Right hindlimb (tissue), 1 donor: ENCODE measurements at places on chromosomes 16 and 17.
A peak's percentile ranks its signal among the peaks of the same experiment; 100 is the strongest.

DNA sequence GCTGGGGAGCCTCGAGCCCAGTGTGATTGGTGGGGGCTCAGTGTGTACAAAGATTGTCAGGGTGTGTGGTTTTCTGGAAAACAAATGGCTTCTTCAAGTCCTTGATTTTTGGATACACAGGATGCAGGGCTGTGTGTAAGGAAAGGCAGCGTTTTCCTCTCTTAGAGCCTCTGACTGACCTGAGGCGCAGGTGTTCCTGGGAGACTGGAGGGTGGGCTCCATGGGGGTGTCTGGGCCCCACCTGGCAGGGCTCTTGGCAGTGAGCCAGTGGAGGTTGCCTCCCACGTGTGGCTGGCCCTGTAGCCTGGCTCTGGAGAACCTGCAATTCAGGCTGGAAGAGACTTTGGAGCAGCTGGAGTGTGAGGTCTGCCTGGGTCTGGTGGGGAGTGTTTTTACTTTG is 5.0 kb downstream of the FOXK2 start:
- no peak for DNase-seq

DNA sequence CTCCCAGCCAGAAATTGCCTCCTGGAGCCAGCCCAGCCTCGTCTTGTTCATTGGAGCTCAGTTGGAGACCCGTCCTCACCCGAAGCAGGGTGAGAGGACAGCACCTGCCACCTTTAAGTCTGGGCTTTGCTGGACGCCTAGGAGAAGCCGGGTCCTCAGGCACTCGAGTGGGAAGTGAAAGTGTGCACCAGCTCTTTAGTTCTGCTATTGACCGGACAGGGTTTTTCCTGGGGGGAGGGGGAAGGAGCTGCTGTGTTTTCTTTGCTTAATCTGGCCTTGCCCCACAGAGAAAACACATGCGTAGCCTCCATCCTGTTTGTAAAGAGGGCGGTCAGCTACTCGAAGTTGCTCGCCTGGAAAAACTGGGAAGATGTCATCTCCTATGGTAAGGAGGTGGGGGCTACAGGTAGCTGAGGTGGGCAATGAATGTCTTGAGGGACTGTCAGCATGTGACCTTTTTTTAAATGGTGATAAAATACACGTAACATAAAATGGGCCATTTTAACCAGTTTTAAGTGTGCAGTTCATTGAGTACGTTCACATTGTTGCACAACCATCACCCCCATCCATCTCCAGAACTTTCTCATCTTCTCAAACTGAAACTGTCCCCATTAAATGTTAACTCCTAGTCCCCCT is 34.4 kb downstream of the CMIP start:
- peak; percentile 45 for DNase-seq

DNA sequence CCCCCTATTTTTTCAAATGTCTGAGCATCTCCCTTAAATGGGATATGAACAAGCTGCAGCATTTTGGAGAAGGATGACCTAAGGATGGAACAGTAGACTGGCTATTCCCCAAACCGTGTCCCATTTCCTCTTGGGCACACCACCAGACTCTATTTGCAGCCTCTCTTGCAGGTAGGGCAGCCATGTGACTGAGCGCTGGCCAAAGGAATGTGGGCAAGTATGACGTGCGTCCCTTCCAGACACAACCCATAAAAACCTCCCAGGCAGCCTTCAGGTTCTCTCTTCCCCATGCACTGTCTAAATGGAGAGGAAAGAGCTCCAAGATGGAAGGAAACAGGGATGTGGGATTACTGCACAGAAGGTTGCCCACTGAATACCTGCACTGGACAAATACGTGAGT is 149.7 kb downstream of the CCT6B start:
- no peak for DNase-seq

DNA sequence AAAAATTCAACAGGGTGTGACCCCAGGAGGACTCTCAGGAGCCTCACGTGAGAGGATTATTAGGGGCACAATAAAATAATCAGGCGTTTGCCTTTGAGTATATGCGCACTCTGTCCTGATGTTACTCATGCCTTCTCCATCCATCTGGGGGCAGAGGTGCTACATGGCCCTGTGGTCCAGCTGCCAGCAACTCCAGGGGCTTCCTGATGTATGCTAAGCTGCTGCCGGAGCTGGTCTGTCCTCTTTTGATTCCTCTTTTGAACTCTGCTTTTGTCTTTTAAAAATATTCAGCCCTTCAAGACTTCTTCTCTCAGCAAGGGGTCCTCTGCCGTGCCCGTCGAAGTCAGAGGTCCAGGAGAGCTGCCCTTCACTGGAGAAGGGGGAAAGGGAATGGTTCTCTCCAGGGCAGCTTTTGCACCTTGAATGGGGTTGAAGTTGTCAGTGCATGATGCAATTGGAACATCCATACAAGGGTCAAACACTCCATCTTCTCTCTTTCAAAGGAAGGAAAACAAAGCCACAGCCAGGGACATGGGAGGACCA is 431.4 kb downstream of the SHISA9 start:
- DNase-seq = no peak

DNA sequence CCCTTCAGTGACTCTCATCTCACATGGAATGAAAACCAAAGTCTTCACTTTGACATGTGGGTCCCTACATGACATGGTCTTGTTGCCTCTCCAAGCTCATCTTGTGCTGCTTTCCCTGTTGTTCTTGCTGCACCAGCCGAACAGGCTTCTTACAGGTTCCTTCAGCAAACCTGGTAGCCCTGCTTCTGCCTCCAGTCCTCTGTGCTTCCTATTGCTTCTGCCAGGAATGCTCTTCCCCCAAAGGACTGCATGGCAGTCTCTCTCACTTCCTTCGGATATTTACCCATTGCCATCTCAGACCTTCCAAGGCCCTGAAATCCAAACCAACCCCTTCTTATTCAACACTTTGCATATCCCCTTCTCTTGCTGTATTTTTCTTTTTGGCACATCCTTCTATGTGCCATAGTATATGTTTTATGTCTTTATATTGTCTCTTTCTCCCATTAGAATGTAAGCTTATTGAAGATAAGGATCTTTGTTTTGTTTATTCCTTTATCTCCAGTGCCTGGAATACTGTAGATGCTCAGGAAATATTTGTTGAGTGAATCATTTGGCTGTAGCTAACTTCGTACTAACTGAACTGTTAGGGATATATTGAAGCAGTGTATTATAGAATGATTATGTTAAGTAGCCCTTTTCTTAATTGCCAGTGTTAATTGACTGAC is 57.9 kb upstream of the SLC12A3 start:
- DNase-seq = no peak

GRCh38 chr16:14187517-14188338 is 116.6 kb downstream of the MRTFB start:
- no peak for DNase-seq

DNA sequence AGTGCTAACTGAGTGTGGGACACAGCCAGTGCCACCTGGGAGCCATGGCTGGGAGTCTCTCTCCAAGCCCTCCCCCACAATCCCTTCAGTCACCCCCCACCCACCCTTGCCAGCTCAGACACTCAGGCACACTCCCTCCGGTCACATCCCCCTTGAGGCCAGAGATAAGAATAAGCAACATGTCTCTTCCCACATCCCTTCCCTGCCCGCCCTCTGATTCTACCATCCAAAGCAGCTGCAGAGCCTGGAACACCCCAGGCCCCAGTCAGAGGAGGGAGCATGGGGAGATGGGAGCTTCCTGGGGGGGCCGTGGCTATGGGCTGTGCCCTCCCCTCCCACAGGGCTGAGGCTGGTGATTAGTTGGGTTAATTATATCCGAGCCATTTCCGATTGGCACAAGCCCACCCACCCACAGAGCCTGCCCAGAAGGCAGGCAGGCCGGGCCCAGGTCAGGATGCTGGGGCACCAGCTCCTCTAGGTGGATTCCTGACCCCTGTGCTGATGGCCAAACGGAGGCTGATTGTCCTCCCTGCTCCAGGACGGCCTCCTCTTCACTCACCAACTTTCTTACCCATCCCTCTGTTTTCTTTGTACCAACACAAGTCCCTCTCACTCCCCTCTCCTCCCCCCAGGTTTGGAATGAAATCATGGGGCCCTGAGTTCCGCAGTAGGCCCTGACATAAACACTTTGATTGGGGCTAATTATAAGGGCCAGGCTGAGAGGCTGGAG is 28.6 kb upstream of the MEIOC start:
- DNase-seq = no peak

DNA sequence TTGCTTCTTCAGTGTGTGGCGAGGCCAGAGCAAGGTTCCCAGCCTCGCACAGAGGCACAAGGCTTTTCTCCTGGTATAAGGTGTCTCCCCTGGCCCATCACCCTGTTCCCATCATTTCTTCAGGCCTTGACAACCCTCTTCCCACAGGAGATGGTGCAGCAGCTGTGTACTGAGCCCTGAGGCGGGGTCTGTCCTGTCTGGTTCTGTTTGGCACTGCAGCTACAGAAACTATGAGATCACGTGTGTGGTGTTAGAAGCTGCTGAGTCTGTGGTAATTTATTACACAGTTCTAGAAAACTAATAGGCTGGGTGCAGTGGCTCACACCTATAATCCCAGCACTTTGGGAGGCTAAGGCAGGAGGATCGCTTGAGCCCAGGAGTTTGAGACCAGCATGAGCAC is 7.2 kb downstream of the PLA2G15 start:
- no peak for DNase-seq

DNA sequence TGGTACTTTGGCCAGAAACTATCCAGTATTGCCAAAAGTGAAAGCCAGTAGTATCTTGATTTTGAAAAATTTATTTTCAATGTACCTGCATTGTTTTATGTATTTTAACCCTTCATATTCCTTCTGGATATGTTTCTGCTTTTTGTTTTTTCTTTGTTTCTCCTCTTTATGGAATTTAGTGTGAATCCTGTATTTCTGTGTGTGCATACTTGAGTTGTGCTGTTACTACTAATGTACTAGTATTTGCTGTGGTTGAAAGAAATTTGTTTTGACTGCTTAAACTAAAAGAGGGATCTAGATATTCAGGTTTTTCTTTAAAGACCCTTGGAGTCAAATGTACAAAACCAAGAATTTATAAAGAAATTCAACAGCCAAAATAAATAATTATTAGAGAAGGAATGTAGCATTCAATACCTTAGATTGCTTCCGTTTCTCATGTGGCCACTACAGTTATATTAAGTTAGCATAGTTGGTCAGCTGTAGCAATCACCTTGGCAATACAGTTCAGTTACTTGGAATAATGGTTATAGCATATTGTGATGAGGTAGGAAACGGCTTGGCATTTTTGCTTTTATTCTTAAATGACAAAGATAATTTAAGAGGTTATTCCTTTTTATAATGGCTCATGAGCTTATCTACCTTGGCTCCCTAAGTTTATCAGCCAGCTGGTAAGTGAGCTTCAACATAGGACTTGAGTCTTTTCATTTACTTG is 4.9 kb downstream of the PHKB start:
- no peak for DNase-seq

GRCh38 chr17:20281860-20282259 is 185.5 kb downstream of the LGALS9B start:
- DNase-seq = no peak

GRCh38 chr16:65540901-65541300 is 419.0 kb upstream of the CDH11 start:
- DNase-seq = peak; percentile 63

DNA sequence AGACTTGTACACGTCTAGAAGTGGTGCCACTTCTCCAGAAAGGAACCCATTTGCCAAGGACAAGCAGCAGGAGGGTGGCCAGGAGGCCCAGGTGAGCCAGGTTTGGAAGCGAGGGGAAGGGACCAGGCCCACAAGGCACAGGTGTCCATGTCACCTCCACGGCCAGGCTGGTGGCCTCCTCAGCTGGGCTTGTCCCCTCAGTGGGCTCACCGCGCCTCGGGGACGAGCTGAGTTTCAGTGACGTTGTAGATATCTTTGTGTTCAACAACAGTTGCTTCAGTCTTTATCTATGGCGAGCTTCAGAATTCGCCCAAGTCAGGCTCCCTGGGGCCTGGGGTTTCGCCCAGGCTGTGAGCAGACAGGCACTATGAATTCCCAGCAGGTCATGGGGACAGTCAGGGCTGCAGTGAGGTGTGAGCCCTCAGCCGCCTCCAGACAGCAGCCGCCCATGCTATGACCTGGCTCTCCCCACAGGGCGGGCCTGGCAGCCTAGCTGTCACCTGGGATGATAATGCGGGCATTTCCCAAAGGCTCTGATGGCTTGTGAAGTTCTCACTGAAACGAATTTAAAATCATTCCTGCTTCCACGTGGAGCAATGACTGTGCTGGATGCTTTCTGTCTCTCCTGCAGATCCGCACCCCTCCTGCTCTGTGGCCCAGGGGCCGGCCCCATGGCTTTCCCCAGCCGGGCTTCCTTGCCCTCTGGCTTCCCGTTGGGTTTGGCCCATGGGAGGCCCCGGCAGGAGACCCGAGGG is 89.5 kb downstream of the MRC2 start:
- DNase-seq = no peak

DNA sequence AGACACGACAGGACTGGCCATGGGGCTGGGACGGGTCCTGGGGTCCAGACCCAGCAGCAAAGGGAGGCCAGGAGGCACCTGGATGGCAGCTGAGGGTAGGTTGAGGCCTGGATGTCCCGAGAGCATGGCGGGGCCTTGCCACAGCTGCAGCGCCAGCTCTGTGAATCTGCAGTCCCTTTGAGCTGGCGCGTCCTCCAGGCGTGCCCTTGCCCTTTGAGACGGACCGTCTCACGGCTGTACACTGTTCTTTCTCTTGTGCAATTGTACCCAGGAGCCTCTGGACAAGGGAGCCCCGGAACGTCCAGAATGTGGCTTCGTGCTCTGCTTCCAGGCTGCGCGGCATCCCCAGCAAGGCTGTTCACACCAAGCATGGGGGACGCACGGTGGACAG is 69.5 kb upstream of the CIBAR2 start:
- no peak for DNase-seq

GRCh38 chr17:76083536-76084182 is 4.7 kb downstream of the ZACN start:
- no peak for DNase-seq

GRCh38 chr16:50515218-50515617 is 33.0 kb upstream of the NKD1 start:
- DNase-seq = no peak

- DNase-seq = peak; percentile 41
These were observed 28.2 kb downstream of the MAP1LC3B start for GRCh38 chr16:87420026-87421002.

DNA sequence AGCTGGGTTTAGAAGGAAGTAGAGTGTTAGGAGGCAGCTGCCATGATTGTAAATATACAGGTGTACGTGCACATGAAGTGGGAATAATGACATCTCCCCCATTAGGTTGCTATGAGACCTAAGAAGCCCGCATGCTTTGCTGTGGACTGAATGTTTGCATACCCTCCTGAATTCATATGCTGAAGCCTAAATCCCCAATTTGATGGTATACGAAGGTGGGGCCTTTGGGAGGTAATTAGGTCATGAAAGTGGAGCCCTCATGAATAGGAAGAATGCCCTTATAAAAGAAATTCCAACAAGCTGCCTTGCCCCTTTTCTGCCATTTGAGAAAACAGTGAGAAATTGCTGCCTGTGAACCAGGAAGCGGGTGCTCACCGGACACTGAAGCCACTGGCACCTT is 44.0 kb downstream of the CCDC182 start:
- DNase-seq = no peak

GRCh38 chr17:50559674-50560184 is 786 bp upstream of the CACNA1G start:
- peak; percentile 85 for DNase-seq

DNA sequence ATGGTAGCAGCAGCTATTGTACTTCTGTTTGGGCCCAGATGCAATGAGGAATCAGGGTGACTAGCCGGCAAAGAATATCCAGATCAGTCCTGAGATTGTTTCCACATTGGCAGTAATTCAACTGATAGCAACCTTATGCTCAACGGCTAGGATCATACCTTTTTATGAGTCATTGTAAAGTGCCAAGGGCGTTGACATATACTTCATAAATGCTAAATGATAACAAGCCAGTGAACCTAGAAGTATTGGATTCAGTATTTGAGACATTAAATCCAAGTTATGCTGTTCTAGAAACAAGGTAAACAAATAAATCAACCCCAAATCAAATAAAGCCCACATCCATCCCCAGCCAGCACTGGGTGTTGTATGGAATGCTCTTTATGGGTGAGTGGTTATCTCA is 207.1 kb upstream of the ZFHX3 start:
- no peak for DNase-seq
